ENCODE measurements at places on chromosomes 7 and 10.

- DNase-seq = no peak
Measured at GRCh38 chr7:50577569-50577968, 12.4 kb upstream of the DDC start.

DNA sequence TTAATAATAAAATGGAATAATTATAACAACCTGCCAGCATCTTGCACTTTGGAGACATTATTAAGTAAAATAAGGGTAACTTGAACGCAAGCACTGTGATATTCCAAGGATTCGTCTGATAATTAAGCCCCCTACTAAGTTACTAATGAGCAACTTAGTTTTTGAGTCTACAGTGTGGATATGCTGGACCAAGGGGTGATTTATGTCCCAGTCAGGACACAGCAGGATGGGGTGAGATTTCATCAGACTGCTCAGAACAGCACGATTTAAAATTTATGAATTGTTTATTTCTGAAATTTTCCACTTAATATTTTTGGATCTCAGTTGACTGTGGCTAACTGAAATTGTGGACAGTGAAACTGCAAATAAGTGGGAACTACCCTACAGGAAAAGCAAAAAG is 182.8 kb upstream of the PHF14 start:
- no peak for DNase-seq

GRCh38 chr7:93835702-93836101 is 54.9 kb downstream of the TFPI2 start:
- DNase-seq = no peak

- no peak for DNase-seq
Measured at GRCh38 chr10:86195521-86196157, 171.0 kb downstream of the GRID1 start.

GRCh38 chr7:22444181-22444971 is 55.6 kb downstream of the STEAP1B start:
- DNase-seq = no peak

- DNase-seq = peak; percentile 16
Measured at GRCh38 chr10:112952282-112953173, 2.5 kb downstream of the TCF7L2 start.

- DNase-seq = no peak
Measured at GRCh38 chr7:82406937-82407336, 36.6 kb downstream of the CACNA2D1 start.

DNA sequence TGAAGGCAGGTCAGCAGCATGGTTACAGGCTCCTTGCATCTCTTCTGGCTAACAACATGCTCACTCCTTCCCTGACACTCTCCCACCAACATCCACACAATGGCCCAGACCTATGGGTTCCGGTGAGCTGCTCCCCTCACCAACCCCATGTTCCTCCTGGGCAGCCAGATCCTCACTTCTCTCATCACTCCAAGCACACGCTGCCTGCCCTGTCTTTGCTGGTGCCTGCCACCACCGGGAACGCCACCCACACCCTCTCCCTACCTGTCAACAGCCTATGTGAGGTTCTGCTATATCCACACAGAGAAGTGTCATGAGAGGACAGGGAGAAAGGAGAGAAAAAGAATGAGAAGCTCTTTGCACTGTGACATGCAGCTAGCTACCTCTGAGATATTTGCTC is 14.6 kb downstream of the PARP12 start:
- DNase-seq = no peak

DNA sequence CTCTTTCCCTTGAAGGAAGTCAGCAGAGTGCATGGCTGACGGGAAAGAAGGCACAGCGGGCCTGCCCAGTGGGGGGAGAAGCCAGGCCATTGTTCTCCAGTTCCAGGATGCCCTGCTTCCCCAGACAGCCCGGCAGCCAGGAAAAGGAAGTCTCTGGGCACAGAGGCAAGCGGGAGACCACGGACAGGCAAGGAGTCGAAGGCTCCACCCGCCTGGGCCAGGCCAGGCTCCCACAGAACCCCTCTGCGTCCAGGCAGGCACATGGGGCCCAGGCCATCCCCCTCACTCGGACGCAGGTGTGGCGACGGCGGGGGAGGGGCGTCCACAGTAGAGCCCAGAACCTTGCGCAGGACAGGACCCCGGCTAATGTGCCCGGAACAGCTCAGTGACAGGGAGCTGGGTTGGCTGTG is 8.7 kb downstream of the GPR146 start:
- no peak for DNase-seq

- DNase-seq = no peak
Measured at GRCh38 chr10:97747573-97747972, 10.6 kb downstream of the ZFYVE27 start.

DNA sequence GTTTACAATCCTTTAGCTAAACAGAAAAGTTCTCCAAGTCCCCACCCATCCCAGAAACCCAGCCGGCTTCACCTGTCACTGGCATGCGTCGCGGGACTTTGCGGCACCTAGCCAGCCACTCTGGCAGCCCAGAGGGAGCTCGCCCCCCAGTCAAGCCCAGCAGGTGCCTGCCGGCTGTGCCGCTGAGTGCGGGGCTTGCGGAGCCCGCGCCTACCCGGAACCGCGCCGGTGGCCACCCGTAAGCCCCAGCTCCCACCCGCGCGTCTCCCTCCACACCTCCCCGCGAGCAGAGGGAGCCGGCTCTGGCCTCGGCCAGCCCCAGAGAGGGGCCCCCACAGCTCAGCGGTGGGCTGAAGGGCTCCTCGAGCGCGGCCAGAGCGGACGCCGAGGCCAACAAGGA is 446.1 kb downstream of the GRM8 start:
- DNase-seq = no peak

- no peak for DNase-seq
Measured at GRCh38 chr10:92328993-92329392, 38.0 kb downstream of the MARCHF5 start.

DNA sequence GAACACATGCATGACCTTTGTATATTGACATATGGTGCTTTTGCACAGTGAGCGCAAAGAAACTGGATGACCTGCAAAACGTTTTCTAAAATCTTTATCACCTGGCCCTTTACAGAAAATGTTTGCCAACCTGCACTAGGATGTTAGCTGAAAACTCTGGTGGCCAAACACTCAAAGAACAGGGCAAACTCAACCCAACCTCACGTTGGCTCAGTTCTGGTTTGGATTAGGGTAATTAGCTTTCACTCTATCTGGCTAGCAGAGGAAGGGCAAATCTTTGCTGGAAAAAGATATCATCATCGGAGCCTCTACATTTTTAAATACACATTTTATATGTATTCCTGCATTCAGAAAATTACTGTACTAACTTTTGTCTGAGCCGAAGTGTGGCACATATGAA is 688.9 kb downstream of the PHTF2 start:
- no peak for DNase-seq

GRCh38 chr7:1537535-1538412 is 7.3 kb downstream of the MAFK start:
- peak; percentile 36 for DNase-seq

GRCh38 chr7:151142686-151143040 is 24.8 kb downstream of the GBX1 start:
- DNase-seq = no peak

- no peak for DNase-seq
Measured at GRCh38 chr7:21544715-21545114, 1.9 kb downstream of the DNAH11 start.

DNA sequence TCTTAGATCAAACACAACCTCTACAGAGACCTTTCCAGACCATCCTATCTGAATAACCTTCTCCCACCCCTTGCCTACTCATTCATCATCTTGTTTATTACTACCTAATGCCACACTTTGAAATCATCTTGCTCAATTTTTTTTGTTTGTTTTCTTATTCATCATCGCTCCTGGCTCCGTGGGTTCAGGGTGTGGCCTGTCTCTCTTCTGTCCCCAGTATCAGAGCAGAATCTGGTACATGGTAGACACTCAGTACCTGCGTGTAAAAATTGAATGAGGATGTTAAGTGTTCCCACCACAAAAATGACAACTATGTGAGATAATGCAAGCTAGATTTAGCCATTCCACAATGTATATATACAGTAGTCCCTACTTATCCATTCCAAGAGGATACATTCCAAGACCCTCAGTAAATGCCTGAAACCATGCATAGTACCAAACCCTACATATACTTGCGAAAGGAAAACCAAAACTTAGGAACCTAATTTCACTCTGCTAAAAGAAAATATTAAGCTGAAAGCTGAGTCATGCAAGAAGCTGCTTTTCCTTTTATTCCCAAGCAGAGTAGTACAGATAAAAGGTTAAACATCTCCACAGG is 72.1 kb upstream of the SEC61G start:
- no peak for DNase-seq

DNA sequence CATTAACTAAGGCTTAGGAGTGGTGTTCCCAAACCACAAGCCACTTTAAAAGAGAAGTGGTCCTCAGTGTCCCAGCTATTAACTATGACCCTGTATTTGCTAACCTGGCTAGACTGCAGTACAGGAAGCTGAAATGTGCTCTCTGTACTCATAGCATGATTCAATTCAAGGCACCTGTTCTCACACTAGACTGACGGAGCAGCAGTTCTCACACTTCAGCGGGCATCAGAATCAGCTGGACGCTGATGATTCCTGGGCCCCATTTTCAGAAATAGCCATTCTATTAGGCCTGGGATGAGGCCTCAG is 24.5 kb upstream of the MSRB2 start:
- no peak for DNase-seq

DNA sequence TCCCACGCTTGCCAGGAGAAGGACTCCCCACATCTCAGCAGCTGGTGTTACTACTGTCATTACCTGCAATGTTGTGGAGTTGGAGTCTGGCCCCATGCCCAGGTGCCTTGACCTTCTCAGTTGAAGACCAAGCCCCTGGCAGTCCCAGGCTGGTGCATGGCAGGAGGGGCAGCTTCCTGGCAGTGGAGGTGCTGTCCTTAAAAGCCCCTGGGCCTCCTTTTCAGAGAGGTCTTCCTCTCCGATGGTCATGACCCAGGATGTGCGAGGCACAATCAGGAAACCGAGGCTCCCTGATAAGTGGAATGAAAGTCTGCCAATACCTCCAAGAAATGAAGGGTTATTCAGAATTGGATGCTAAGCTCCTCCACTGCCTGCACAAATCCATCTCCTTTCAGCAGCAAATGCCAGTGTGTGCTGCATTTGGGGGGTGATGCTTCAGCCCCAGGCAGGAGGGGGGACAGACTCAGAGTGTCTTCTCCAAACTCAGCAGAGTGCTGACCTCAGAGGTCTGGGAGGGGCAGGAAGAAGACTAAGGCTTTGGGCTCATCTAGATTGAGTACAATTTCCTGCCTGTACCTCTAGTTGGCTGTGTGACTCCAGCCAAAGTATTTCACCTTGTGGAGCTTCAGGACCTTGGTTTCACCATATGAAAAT is 97.0 kb upstream of the DDC start:
- DNase-seq = peak; percentile 35

DNA sequence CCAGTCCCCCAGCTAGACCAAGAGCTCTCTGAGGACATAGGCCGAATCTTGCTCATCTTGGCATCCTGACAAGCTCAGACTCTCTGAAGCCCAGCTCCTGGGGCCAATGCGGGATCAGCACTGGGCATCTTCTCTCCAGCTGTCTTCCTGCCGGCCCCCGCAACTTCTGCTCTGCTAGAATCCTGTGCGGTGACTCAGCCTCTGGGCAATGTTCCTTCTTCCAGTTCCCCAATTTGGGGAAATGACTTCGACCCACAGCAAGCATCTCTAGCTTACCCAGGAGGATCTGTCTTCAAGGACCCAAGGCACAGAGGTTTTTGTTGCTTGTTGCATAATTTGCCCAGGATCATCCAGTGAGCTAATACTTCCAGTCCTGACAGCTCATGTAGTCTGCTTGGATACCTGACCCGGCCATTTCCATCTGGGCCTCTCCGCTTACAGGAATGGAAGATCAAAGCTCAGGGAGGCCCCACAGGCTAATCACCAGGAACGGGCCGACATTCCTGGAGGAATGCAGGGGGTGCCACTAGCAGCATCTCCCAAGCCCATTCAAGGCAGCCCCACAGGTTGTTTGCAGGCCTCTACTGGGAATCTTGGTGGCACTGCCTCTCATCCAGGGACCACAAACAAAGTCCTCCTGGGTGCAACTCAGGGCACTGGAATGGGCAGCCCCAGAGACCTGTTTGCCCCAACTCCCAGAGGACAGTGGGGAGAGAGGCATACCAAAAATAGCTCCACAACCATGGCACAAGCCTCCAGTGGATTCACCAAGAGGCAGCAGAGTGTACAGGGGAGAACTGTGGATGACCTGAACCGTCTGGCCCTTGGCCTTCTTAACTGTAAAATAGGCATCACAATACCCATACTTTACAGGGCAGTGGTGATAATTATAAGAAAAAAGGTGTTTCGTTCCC is 151.9 kb downstream of the NEURL1 start:
- DNase-seq = no peak

GRCh38 chr10:115861864-115862263 is 411.1 kb downstream of the GFRA1 start:
- DNase-seq = no peak

DNA sequence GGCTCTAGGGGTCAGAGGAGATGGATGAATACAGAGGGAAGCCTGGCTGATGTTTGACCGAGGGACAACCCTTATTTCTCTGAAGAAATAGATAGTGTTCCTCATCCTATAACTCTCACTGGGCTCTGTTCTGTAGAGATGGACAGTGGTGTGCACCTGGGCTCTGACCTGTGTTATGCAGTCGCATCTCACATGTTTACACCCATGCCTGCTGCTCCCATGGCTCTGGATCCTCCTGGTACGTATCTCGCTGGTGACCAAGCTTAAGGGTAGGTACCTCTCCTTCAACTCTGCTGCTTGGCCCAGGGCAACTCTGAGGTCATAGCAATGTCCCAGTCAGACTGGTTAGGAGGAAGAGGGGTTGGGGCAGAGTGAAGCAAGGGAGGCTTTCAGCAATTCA is 42.8 kb downstream of the ADRA2A start:
- no peak for DNase-seq

GRCh38 chr10:76404531-76404930 is 973.1 kb downstream of the LRMDA start:
- no peak for DNase-seq

GRCh38 chr10:87860156-87860795 is 3.1 kb downstream of the KLLN start:
- DNase-seq = peak; percentile 32

DNA sequence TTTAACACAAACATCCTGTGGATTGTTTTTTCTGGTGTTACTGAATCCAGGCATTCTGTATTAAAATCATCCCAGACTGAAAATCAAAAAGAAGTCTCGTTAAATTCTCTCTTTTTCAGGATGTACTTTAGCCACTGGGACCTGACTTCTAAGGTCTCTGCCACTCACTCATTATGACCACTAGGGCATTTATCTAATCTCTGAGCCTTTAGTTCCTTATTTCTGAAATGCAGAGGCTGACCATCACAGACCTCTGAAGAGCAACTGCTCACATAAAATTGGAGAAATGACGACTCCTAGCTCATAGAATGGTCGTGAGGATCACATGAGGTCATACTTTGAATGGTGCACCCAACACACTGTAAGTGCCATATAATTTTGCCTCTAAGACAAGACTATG is 63.2 kb downstream of the KCNMA1 start:
- no peak for DNase-seq

GRCh38 chr7:5519515-5519928 is 95.9 kb upstream of the TNRC18 start:
- no peak for DNase-seq

GRCh38 chr7:108404509-108405420 is 51.5 kb downstream of the NRCAM start:
- no peak for DNase-seq

- no peak for DNase-seq
Measured at GRCh38 chr7:126569402-126569801, 683.3 kb downstream of the GRM8 start.
